Activated CD4-positive, alpha-beta memory T cell treated with anti-CD3 and anti-CD28 coated beads for 36 hours (primary cell): ENCODE measurements at places on chromosomes 5 and 9. TPM values are rescaled to one million over a fixed set of nuclear protein-coding genes. Genes with fewer than 3 reads are reported as not detected.

DNA sequence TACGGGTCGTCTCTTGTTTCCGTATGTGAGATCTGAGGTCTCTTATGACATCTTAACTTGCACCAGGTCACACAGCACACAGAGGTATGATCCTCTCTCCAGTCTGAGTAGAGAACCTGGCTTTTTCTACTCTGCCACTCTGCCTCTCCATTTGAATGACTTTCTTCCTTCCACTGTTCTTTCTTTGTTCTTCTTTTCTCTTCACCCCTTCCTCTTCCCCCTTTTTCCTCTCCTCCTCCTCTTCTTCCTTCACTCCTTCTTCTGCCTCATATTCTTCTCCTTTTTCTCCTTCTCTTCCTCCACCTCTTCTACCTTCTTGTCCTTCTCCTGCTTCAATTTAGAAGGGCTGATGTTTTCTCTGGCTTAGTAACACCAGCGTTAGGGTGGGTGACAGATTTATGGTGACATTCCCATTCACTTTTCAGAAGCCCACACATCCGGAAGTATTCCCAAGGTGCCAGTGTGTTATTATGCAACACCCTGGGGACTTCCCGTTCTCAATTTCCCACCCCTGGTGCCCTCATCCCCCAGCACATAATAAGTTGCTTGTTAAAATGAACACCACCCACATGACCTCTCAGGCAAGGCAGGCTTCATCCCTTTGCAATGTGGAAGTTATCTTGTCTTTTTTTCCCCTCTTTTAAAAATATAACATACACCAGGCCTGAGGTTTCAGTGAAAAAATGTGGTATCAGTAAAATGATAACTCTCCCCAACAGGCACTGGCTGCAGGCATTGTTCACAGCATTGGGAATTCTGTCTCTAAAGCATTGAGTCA, 122.0 kb downstream of the PAPPA start:
- DNase-seq = no peak

GRCh38 chr5:171629221-171629620, 156.4 kb upstream of the SMIM23 start:
- DNase-seq = no peak

DNA sequence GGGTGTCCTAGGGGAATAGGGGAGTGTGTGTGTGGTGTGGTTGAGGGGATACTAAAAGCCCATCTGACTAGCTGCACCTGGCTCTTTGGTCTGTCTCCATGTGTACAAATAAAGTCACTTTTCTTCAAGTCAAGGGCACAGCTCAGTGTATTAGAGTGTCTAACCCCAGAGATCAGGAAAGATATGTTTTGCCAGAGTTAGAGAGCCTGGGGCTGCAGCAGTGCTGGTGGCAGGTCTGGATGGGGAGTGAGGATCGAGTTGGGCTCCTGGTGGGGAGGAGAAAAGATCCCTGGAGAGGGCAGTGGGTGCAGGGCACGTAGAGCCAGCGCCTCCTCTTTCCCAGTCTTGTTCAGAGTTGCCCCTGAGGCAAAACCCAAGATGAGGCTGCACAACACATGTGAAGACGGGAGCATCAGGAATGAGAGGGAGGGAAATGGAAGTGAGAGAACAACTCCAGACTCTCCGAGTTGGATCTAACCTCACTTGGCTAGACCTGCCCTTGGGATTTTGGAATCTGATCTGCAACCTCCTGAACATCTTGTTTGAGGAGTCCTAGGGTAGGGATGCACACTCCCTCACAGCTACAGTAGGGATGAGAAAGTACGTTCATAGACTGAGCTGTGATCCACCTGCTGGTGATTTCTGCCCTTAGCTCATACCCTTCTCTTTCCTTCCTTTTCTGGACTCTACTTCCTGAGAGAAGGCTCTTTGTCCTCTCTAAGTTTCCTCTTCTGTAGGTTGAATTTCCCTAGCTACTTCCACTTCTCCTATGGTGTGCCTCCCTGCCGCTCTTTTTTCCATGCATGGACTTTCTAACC, 309.9 kb downstream of the ZSWIM6 start:
- DNase-seq = no peak

DNA sequence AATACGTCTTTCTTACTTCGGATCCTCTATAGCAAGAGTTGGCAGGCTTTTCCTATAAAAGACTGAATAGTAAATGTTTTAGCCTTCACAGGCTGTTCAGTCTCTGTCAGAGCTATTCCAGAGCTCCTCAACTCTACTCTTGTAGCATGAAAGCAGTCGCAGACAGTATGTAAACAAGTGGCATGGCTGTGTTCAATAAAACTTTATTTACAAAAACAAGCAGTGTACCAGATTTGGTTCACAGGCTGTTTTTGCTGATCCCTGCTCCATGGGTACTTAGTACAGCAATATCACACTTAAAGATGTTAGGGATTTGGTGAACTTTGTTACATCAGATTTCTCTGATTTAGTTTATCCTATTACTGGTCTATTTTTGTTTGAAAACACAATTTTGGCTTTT, 235.2 kb downstream of the MLLT3 start:
- no peak for DNase-seq

DNA sequence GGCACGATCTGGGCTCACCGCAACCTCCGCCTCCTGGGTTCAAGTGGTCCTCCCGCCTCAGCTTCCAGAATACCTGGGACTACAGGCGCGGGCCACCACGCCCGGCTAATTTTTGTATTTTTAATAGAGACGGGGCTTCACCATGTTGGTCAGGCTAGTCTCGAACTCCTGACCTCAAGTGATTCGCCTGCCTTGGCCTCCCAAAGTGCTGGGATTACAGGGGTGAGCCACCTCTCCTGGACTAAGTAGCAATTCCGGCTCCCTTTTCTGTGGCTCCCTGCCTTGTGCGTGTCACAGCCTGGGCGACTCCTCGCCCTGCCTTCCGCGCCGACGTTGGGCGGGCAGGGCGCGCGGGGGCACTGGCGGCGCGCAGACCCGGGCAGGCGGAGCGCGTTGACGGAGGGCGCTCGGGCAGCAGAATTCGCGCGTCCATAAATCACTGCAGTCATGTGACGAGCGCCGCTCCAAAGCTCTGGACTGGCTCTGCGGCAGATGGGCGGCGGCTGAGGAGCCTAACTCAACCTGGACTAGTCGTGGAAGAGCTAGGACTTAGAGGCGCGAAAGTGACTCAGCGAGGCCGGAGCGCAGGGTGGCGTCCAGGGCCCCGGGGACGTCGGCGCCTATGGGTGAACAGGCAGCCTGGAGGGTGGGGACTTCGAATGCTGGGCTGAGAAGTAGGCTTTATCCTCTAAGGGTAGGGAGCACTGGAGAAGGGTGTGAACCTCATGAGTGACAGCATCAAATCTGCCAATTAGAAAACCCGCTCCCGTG, 1.4 kb upstream of the CIZ1 start:
- peak; percentile 72 for DNase-seq

- DNase-seq = no peak
These were observed 5.7 kb downstream of the ENTPD8 start for GRCh38 chr9:137435381-137435891.

DNA sequence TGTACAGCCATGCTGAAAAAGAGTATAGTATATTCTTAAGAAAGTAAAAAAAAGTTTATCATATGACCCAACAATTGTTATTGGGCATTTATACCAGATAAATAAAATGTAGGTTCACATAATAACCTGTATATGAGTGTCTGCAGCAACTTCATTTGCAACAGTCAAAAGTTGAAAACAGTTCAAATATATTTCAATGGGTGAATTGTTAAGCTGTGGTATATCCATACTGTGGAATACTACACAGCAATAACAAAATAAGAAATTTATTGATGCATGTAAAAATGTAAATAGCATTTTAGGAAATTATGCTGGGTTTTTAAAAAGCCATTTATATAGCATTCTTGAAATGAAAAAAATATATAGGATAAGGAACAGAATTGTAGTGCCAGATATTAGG, 1420.1 kb upstream of the ACO1 start:
- DNase-seq = no peak

DNA sequence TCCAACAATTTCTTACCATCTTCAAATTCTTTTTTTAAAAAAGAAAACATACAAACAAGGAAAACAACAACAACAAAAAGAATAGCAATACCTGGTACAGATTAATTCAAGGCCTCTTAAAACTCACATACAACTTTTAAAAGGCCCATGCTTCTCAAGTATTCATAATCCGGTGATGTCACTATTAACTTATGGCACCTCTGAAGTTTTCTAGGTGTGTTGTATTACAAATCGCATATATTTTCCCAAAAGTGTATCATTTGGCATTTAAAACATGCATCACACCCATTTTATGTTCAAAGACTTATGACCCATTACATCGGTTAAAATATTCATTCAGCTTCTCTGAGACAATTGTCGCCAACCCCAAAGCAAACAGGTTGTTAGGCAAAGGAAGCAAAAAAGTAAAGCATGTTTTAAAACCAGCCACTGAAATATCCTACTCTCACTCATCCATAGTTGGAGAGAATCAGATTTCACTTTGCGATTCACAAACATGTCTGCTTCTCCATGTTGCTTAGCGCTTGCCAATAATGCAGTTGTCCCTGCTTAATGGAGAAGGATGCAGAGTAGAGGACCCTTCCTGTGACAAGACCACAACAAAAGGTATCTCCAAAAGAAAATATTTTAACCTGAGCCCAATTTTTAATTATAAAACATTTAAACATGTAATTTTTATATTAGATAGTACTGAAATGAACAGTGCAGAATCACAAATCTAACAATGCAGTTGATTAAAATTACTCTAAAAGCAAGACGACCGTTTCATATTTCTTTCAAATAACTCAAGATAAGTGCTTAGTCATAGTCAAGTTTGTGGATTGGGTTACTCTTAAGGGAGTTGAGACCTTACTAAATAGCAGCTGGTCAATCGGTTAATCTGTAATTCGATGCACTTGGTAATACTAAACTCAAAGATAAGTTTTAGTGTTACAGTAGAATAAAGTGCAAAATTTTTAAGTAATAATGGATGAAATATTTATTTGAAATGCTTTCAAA, 1.6 kb downstream of the SKP1 start:
- no peak for DNase-seq

DNA sequence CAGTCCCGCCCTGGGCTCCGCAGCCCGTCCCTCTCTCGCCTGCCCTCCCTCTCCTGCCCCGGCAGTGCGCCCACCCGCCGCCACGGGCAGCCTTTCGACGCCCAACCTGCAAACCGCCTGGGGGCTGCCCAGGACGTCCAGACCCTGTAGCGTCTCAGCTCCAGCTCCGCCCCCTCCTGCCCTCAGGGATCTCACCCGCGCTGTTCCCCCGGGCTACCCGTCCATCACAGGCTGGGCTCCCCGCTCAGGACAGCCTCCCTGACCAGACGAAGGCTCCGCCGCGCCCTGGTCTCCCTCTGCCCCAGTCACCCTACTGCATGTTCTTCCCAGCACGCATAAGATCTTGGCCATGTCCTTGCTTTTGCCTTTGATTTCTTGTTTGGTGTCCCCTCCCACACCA, 1.4 kb downstream of the RASGEF1C start:
- DNase-seq = no peak

- DNase-seq = no peak
These were observed 13.1 kb upstream of the DCAF12 start for GRCh38 chr9:34139477-34140146.

DNA sequence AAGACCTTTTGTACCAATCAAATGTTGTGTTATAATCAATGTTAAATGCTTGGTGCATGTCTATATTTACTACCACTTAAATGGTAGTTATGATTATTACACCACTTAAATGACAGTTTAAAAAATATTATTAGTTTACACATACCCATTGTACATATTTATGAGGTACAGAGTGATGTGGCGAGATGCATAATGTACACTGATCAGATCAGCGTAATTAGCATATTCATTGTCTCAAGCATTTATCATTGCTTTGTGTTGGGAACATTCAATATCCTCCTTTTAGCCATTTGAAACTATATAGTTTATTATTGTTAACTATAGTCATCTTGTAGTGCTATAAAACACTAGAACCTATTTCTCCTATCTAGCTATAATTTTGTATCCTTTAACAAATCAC, 434.4 kb upstream of the ACTBL2 start:
- DNase-seq = no peak

- DNase-seq = no peak
These were observed 109.0 kb downstream of the NTRK2 start for GRCh38 chr9:84778570-84778969.

GRCh38 chr5:38579105-38579504, 22.7 kb upstream of the LIFR start:
- no peak for DNase-seq

DNA sequence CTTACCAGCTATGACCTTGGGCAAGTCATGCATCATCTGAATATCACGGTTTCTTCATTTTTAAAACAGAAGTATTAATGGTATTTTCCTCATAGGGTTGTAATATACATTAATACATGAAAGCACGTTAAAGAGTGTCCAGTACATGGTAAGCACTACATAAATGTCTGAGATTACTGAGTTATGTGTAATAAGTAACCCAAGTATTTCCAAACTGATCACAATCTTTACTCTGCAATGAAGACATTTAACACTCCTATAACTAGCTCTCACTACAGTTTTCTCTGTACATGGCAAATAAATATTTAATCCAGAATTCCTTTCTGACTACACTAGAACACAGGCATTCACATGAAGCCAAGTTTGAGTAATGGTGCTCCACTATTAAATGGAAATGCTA, 4.0 kb downstream of the GLDC start:
- DNase-seq = no peak

DNA sequence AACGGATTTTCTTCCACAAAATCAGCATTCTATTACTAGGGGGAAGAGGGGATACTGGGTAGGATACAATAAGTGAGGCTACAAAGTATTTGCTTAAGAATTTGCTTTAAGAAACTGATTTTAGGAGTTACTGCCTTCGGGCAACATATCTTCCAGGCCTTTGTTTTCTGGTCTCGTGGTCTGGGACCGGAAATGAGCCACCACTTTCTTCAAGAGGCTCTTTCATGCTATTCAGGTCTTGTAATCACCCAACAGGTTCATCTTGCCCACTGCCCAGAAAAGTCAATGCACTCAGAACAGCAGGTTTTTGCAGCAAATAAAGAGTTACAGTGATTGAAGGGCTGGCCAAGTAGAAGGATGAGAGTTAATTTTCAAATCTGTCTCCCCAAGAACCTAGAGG, 6.6 kb upstream of the AOPEP start:
- DNase-seq = no peak

DNA sequence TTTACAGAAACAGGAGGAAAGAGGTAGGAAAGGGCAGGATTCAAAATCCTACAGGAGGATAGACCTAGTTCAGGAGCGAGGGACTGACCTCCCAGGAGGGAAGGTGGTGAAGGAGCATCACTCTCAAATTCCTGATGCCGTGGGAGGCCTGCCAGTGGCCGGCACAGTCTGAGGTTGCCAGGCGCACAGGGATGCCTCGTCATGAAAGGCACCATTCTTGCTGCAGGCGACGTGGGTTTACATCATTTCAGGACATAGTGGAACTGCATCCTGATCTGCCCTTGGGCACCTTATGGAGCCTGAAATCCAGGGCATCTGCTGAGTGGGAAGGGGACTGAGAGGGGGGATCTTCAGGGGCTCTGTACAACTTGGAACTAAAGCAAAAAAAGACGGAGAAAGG, 163.2 kb upstream of the S1PR3 start:
- no peak for DNase-seq

GRCh38 chr9:36566813-36567221, 5.9 kb upstream of the MELK start:
- DNase-seq = no peak

Gene NAA35
- total RNA-seq = 23.0 TPM

Gene ADCY2
- total RNA-seq = not detected

Gene MACIR
- 6.6 TPM for total RNA-seq

Gene ENTPD8
- not detected for total RNA-seq

Gene GRM6
- total RNA-seq = not detected

Gene IFNA13
- not detected for total RNA-seq

Gene SPAG8
- 1.4 TPM for total RNA-seq

Gene ZBED3
- total RNA-seq = 1.2 TPM

Gene IARS1
- 212 TPM for total RNA-seq

Gene SPINK7
- total RNA-seq = not detected
